Activated CD4-positive, alpha-beta T cell treated with anti-CD3 and anti-CD28 coated beads, Interleukin-2, amount 10 ng/mL, durations not matched to agents 7 days and 5 days (primary cell): ENCODE measurements at places on chromosomes 4 and X.

GRCh38 chrX:14398725-14399124, 130.6 kb upstream of the GLRA2 start:
- DNase-seq, result no peak

DNA sequence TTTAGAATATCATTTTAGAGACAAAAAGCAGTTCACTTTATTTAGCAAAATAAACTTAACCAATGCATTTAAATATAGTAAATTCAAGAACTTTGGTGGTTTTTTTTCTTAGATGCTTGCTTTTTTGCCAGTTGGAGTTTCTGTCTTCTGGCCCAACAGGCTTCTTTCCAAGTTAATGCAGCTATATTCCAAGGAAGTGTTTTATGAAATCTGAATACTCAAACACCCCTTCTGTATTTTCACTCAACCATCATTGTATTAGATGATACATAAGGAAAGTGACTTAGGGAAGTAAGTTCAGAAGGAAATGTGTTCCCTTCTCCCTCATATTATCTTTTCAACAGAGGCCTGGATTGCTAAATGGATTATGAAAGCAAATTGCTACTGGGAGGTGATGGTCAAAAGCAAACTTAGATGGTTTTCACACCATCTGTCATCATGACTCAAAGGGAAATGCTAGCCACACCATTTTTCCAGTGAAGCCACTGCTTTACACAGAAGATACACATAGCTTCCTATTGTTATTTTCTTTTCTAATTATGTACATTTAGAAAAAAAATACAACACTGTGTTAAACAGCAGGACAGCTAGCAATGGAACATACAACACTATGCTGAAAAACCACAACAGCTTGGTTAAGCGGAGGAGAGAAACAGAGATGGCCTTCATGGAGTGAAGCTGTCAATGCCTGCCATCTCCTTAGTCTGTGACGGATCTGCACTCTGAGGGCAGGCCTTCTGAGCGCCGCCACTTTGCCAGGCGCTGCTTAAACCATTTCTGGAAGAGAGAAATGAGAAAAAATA, 32.9 kb downstream of the HOPX start:
- no peak for DNase-seq

GRCh38 chr4:103364083-103364482, 165.9 kb upstream of the CENPE start:
- DNase-seq, result no peak

DNA sequence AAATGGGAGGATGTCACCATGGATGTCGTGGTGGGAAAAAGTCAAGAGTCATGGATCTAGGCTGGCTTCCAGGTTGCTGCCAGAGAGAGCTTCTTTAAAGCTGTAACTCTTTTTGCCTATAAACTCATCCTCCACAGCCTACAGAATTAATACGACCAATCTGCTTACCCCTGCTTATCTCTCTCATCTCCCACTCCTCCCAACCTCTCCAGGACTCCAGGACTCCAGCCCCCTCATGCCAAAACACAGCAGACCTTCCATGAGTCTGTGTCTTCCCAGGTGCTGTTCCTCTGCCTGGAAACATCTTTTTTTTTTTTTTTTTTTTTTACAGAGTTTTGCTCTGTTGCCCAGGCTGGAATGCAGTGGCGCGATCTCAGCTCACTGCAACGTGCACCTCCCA, 15.3 kb upstream of the SLC10A4 start:
- no peak for DNase-seq
